ENCODE measurements at places on chromosomes 3 and 15. TPM values are rescaled to one million over a fixed set of nuclear protein-coding genes. Genes with fewer than 3 reads are reported as not detected.

Gene SNUPN
- total RNA-seq: 19.2 TPM

Gene MAGEF1
- 34.0 TPM for total RNA-seq

Gene C15orf62
- not detected for total RNA-seq

Gene GOLGA8J
- not detected for total RNA-seq

Gene PYGO1
- total RNA-seq: 5.9 TPM

Gene BMF
- 0.17 TPM for total RNA-seq

Gene ROPN1
- total RNA-seq: not detected

Gene AP2M1
- total RNA-seq: 351 TPM

Gene SYNPR
- total RNA-seq: not detected

Gene NBEAL2
- 6.4 TPM for total RNA-seq

Gene GCNT3
- total RNA-seq: not detected

Gene TMF1
- total RNA-seq: 17.1 TPM

Gene ALPK3
- 0.84 TPM for total RNA-seq

Gene CYP11A1
- 0.84 TPM for total RNA-seq

Gene ST8SIA2
- not detected for total RNA-seq

Gene DUOX2
- total RNA-seq: not detected

Gene CCDC80
- 114 TPM for total RNA-seq

Gene PRSS50
- not detected for total RNA-seq

Gene IMPG2
- total RNA-seq: under 0.01 TPM

Gene SEMA3F
- 40.2 TPM for total RNA-seq

Gene OR5K2
- not detected for total RNA-seq

Gene HESX1
- total RNA-seq: 1.0 TPM

Gene CSPG4
- 72.4 TPM for total RNA-seq

Gene TGM4
- total RNA-seq: 0.15 TPM

Gene GP5
- total RNA-seq: not detected

Gene CHRM5
- total RNA-seq: not detected

Gene GOLGA8G
- total RNA-seq: not detected

Gene ISLR
- 16.1 TPM for total RNA-seq

Gene COX5A
- 243 TPM for total RNA-seq

Gene CPNE9
- total RNA-seq: under 0.01 TPM

Gene TADA3
- 89.2 TPM for total RNA-seq

Gene HAUS2
- total RNA-seq: 65.0 TPM

Gene CCK
- 2.7 TPM for total RNA-seq

Gene ADAMTS17
- total RNA-seq: 0.30 TPM

Gene RASL12
- total RNA-seq: 8.5 TPM

Gene CFAP100
- not detected for total RNA-seq

Gene OSTN
- total RNA-seq: not detected
